ENCODE measurements at places on chromosomes 5 and 9.

DNA sequence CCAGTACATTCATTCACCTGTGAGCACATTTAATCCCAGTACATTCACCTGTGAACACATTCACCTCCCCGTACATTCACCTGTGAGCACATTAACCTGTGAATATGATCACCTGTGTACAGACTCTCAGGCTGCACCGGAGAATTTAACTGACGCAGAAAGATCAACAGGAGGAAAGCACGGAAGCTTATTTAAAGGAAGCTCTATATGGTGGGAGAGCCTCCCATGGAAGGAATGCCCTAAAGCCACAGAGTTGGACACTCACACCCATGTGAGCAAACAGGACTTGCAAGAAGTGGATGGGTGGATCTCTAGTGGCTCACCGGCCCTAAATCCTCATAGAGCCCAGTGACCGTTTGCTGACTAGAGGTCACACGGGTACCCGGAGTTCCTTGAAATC, 38.2 kb downstream of the TRIP13 start:
- no peak for DNase-seq

DNA sequence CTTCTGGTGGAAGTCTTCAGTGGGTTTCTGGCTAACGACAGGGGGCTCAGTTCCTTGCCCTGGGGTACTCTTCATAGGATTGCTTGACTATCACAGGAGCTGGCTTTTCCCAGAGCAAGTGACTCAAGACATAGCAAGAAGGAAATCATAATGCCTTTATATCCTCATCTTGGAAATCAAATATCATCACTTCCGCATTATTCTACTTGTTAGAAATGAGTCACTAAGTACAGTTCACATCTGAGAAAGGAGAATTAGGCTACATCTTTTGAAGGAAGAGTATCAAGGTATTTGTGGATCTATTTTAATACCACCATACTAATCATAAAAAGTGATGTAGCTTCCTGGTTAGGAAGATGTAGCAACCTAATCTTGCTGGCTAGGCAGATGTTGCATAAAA, 148.2 kb upstream of the RAI14 start:
- DNase-seq = no peak

GRCh38 chr5:62306896-62307689, 1.1 kb downstream of the KIF2A start:
- DNase-seq = peak; percentile 52

- no peak for DNase-seq
Observed at GRCh38 chr5:71860048-71860447, 141.0 kb downstream of the CARTPT start.

DNA sequence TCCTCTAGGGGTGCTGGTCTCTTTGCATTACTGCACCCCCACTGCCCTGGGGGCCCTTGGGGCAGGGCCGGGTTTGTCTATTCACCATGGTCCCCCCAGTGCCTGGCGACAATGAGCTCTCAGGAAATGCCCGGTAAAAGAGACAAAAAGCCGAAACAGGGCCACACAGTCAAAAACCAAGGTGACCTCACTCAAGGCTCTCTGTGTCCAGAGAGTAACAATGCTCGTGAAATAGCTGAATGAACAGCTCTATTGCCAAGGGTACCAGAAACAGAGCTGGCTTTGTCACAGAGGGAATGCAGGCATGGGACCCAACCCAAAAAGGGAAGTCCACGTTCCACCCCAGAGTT, 16.0 kb downstream of the SH3PXD2B start:
- no peak for DNase-seq

GRCh38 chr9:120965344-120966012, 38.9 kb upstream of the TRAF1 start:
- no peak for DNase-seq

DNA sequence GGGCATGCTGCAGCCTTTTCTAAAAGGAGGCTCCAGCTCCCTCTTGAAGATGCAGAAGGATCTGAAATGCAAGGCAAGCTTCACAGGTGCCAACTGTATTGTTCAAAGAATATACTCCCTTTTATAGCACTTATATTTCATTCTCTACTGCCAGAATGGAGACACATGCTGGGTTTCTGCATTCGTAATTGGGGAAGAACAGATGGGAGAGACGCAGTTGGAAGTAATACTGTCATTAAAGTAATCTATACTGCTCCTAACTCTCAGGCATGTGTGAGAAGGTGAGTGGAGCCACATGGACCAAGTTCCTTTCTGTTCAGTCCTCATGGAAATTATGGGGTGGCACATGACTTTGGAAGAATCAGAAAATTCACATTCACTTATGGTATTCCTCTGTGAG, 226.4 kb downstream of the TRIM32 start:
- DNase-seq = no peak

GRCh38 chr5:72516916-72517315, 9.7 kb upstream of the ZNF366 start:
- DNase-seq = no peak

- DNase-seq = no peak
Observed at GRCh38 chr9:126752881-126753670, 51.8 kb upstream of the ZBTB43 start.

DNA sequence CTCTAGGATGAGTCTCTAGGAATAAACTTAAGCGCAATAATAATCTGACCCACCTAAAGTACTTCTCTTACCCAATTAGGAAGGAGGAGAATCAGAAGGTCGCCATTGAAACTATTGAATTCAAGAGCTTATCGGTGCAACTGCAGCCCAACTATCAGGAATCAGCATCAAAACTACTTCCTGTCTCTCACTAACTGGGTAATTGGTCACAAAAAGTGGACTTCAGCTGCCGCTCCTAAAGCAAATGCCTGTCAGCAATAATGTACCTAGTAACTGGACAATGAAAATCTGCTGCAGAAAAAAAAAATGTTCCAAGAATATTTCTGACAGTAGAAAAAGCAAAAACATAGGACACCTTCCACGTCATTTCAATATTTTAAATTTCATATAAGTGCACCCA, 3.3 kb downstream of the OR1L8 start:
- no peak for DNase-seq

All from stimulated activated CD4-positive, alpha-beta T cell treated with anti-CD3 and anti-CD28 coated beads, Interleukin-2, amount 100 ng/mL, for 4 hours (primary cell).